Sigmoid colon (tissue), 7 donors: ENCODE measurements at places on chromosomes 7 and 10. TPM values are rescaled to one million over a fixed set of nuclear protein-coding genes. Genes with fewer than 3 reads are reported as not detected.
A peak's percentile ranks its signal among the peaks of the same experiment; 100 is the strongest.

GRCh38 chr10:81034383-81034782 is 496.7 kb downstream of the SH2D4B start:
- no peaks in the 10 kb centered on the region for H3K4me1 ChIP-seq
- no peaks in the 10 kb centered on the region for H3K27me3 ChIP-seq
- H3K27ac ChIP-seq = no peak overlapping the region
- DNase-seq = no peak

DNA sequence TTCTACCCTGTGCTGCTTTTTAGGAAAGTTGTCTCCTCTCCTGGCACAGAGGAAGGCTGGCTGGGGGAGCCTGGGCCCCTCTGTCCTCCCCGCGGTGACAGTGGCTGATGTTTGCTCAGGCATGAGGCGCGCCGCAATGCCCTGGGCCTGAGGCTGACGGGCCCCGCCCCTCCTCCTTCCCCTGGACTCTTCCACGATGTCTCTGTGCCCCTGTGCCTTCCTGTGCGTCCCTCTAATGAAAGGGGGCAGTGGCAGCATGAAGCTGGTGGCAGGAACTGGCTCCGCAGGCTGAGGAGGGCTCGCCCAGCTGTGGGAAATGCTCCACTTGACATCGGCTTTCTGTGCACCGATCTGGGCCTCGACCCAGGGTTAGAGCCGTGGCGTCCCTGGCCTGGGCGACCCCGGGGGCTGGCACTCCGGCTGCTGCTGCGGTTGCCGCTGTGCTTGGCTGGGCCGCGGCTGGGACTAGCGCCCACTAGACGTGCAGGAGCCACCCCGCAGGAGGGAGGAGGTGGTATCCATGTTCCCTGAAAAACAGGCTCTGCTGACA is 67.9 kb downstream of the ZNF680 start:
- peak overlapping the region; percentile 1 for H3K27ac ChIP-seq
- DNase-seq = no peak
- H3K4me3 ChIP-seq = peak overlapping the region; percentile 37
- H3K36me3 ChIP-seq = no peaks in the 10 kb centered on the region
- no peaks in the 10 kb centered on the region for H3K4me1 ChIP-seq

DNA sequence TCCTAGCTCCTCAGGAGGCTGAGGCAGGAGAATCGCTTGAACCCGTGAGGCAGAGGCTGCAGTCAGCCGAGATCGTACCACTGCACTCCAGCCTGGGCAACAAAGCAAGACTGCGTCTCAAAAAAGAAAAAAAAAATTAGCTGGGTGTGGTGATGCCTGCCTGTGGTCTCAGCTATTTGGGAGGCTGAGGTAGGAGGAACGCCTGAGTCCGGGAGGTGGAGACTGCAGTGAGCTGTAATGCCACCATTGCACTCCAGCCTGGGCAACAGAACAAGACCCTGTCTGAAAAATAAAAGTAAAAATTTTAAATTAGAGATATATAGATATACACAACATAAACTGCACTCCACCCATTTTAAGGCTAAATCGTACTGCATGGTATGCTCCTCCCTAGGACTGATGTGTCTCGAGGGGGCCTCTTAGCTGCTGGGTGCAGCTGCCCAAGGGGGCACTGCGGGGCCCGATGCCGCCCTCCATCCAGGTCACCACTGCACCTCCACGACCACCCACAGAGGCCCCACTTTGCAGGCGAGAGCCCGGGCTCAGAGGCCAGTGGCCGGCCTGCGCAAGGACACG is 40.9 kb upstream of the FOXK1 start:
- H3K36me3 ChIP-seq = no peaks in the 10 kb centered on the region
- peak overlapping the region; percentile 90 for H3K27ac ChIP-seq
- no peaks in the 10 kb centered on the region for H3K27me3 ChIP-seq
- H3K4me3 ChIP-seq = peak overlapping the region; percentile 63
- H3K4me1 ChIP-seq = peaks cover 12% of the 10 kb centered on the region

DNA sequence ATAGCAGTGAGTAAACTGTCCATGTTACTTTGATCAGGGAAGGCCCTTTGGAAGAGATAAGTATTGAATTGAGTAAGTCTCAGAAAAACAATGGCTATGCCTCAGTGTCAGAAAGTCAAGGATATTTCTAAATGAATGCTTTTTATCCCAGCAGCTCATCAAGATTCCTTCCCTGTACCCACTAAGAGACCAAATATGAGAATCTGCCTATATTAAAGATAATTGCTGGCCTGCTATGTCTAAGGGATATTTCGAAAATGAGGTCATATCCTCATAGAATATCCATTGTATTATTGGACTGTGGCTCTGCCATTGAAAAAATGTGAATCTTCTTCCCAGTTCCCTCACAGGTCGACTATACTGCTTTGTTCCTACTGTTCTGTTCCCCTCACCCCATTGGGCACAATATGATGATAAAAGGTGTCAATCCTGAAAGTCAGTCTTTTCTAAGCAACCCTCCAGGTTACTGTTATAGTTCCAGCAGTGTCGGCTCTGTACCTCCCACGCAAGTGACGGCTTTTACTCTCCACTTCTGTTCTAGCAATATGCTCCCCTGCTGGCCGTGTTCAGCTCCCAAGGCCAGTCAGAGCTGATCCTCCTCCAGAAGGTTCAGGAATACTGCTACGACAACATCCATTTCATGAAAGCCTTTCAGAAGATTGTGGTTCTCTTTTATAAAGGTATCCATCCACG is 51.7 kb downstream of the BZW2 start:
- no peaks in the 10 kb centered on the region for H3K27me3 ChIP-seq
- H3K27ac ChIP-seq = no peak overlapping the region
- DNase-seq = no peak
- H3K4me3 ChIP-seq = no peak overlapping the region
- H3K36me3 ChIP-seq = peaks cover 25% of the 10 kb centered on the region

DNA sequence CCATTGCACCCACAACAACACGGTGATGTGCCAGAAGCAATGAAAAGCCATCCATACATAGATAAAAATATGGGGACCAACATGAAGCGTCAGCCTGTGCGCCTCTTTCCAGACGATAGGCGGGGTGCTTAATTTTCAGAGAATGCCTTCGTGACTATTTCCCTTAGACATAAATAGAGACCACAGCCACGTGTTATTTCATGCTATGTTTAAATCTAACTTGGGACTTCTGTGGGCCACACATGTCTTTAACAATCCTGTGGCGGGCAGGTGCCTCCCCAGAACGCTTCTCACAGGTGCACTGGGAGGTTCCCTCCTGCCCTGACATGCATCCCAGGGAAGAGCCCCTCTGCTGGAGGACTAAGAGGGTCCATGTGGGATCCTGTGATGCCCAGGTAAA is 259.7 kb downstream of the ADARB2 start:
- no peaks in the 10 kb centered on the region for H3K4me1 ChIP-seq
- H3K4me3 ChIP-seq = no peak overlapping the region
- no peak for DNase-seq
- no peak overlapping the region for H3K27ac ChIP-seq
- H3K36me3 ChIP-seq = no peaks in the 10 kb centered on the region
- H3K27me3 ChIP-seq = no peaks in the 10 kb centered on the region

- H3K4me1 ChIP-seq = peaks cover 36% of the 10 kb centered on the region
- no peaks in the 10 kb centered on the region for H3K27me3 ChIP-seq
- no peak for DNase-seq
- peak overlapping the region; percentile 0 for H3K27ac ChIP-seq
- no peaks in the 10 kb centered on the region for H3K36me3 ChIP-seq
Measured at GRCh38 chr10:28678687-28679457, 1.6 kb downstream of the BAMBI start.

The MRLN gene
- total RNA-seq = not detected
